ENCODE measurements at places on chromosomes 16 and 17.

- no peak for DNase-seq
Measured at GRCh38 chr17:68581863-68582645, 19.1 kb downstream of the FAM20A start.

GRCh38 chr16:49622421-49623402 is 233.2 kb downstream of the ZNF423 start:
- no peak for DNase-seq

DNA sequence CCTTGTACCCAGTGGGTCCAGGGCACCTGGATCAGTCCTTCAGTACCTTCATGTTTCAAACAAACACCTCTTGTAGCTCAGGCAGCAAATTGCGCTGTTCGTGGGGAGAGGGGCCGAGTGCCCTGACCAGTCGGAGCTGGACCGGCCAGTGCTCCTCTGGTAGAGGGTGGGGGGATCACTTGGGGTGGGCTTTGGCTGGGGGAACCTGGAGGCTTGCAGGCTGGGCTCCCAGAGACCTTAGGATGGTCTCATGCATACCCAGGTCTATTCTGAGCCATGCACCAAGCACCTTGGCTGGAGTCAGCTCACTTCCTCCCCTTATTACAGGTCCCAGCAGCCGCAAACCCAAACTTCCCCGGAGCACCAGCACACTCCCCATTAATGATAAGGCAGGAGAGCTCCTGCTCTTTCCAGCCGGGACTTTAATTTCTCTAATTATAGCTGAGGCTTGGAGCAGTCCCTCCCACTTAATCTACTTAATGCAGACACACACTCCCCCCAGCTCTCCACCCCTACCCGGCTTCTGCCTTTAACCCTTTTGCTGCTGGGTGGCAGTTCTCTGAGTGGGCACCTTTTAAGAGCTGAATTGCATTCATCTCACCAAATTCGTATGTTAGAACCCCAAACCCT is 26.3 kb upstream of the MGAT5B start:
- DNase-seq: no peak

DNA sequence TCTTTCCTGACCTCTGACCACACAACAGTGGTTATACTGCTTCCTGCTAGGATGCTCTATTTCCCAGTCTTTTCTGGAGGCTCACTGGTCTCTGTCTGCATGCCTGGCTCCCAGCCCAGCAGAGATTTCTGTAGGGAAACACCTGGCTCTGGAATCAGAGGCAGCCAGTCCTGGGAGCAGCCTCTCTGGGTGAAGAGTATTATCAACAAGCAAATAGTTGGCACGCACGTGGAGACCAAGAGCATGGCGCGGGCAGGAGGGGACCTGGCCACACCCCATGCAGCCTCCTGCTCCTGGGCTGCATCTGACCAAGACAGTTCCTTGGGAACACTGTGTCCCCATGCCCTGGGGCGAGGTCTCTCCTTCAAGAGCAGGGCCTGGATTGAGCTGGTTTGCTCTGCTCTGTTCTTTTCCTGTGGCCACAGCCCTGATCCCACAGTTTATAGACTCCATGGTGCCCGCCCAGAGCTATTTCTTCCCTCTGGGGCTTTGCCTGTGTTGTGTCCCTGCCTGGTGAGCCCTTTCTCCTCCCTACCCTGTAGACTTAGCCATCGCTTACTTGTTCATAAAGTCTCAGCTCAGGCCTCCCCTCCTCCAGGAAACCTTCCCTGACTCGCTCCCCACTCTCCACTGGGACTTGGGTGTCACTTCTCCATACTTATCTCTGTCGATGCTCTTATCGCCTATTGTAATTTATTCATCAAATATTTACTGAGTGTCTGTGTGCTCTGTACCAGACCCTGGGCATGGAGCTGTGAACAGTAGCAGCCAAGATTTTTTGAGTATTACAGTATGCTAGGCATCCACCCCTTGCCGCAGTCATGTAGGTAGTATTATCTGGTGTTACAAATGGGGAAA is 60.6 kb downstream of the SCNN1B start:
- DNase-seq: no peak

DNA sequence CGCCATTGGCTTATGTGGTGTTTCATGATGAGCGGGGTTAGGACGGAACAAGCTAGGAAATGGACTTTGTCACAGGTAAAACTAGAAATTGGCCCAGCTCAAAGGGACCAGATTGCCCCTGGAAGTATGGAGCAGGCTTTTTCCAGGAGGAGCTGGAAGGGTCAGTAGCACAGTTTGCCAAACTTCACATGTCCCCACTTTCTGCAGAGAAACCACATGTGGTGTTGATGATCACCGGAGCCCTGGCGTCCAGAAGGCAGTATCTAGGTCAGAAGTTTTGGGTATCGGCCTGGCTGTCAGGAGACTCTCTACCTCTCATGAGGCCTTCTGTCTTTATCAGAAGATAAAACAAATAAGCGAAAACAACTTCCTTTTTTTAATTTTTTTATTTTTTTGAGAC is 248.5 kb downstream of the SOX9 start:
- DNase-seq: no peak

DNA sequence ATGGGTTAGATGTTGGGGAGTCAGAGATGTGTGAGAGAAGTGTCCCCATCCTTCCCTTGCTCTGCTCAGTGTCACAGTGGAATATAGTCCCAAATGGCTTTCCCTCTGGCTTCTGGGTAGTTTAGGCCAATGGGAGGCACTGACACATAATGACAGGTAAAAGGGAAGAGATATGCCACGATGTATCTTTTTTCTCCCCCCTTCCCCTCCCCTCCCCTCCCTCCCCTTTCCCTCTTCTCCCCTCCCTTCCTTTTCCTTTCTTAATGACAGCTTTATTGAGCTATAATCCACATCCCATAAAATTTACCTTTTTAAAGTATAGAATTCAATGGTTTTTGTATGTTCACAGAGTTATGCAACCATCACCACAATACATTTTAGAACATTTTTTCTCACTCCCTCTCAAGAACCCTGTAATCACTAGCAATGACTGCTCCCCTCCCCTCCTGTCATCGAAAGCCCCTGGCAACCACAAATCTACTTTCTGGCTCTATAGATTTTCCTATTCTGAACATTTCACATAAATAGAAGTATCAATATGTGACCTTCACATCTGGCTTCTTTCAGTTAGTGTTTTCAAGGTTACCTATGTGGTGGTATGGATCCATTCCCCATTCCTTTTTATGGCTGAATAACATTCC is 617 bp upstream of the CCR7 start:
- DNase-seq: no peak

DNA sequence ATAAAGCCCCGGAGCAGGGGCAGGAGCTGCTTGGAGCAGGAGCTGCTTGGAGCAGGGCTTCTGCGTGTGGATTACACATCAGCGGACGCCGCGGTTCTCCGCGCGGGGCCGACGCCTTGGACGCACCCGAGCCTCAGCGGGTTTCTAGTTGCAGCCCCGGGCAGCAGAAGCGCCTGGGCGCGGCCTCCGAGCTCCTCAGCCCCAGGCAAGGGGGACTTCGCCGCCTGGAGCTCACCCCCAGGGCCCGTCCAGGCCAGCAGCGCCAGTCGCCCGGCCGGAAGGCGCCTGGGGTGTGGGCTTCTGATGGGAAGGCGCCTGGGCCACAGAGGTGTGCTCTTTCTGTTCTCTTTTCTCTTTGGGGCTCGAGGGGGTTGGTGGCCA is 6.3 kb downstream of the FOXF1 start:
- no peak for DNase-seq

DNA sequence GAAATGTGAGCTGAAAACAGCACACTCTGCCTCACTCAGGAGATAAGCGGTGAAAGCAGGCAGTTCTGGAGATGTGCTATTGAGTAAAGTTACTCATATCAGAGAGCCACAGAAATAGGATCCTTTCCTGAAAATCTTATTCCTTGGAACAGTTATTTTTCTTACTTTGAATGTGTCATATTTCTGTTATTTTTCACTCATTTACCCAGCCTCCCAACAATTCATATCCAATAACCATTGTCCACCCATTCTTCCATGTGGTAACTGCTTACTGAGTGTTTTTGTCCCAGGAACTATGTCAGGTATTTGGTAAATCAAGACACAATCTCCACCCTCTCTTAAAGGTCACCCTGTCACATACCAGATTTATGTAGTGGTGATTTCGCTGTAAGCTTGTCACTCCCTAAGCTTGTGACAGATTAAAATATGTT is 144.9 kb downstream of the PARN start:
- peak; percentile 74 for DNase-seq

DNA sequence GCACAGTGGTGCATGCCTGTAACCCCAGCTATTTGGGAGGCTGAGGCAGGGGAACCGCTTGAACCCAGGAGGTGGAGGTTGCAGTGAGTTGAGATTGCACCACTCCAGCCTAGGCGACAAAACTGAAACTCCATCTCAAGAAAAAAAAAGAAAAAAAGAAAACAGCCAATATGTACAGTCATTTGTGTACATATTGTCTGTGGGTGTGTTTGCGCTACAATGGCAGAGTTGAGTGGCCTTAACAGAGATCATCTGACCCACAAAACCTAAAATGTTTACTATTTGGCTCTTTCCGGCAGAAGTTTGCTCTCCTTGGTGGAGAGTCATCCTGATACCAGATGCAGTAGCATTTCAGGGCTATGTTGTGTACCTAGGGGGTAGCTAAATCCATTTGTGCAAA is 57.9 kb downstream of the ARSG start:
- DNase-seq: no peak

GRCh38 chr16:30958175-30959079 is 873 bp downstream of the SETD1A start:
- DNase-seq: no peak

GRCh38 chr17:4753392-4753791 is 13.7 kb upstream of the CXCL16 start:
- DNase-seq: no peak

DNA sequence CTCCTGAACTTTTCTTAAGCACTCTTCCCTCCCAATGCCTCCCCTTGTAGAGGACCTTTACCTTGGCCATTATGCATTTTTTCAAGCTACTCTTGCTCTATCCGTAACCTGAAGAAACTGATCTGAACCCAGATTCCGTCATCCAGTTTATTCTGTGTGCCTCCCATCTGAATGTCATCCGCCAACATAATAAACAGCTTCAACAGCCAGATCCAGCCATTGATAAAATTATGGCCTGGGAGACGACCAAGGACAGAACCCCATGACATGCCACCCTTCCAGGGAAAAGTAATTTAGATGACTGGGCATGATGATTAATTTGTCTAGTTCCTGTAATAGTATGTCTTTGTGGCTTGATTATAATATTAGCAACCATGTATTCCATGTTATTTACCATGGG is 41.9 kb downstream of the KATNIP start:
- DNase-seq: no peak

GRCh38 chr17:72419866-72420774 is 299.3 kb downstream of the SOX9 start:
- peak; percentile 66 for DNase-seq

DNA sequence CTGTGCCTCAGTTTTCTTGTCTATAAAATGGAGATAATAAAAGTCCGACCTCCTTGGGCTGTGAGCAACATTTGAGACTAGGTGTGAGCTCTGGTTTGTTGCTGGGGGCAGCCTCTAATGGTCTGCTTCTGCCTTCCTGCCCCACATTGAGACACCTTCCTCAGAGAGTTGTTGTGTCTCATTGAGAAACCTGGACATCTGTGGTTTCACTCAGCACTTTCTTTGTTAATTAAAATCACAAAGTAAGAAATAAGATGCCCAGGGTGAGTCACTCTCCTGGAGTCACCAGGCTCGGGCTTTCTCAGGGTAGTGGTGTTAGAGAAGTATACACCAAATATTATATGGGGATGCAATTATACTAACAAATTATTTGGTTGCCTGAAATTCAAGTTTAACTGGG is 389.2 kb upstream of the SALL1 start:
- DNase-seq: peak; percentile 34

- DNase-seq: peak; percentile 35
Measured at GRCh38 chr17:4934173-4934979, 2.3 kb downstream of the GP1BA start.

DNA sequence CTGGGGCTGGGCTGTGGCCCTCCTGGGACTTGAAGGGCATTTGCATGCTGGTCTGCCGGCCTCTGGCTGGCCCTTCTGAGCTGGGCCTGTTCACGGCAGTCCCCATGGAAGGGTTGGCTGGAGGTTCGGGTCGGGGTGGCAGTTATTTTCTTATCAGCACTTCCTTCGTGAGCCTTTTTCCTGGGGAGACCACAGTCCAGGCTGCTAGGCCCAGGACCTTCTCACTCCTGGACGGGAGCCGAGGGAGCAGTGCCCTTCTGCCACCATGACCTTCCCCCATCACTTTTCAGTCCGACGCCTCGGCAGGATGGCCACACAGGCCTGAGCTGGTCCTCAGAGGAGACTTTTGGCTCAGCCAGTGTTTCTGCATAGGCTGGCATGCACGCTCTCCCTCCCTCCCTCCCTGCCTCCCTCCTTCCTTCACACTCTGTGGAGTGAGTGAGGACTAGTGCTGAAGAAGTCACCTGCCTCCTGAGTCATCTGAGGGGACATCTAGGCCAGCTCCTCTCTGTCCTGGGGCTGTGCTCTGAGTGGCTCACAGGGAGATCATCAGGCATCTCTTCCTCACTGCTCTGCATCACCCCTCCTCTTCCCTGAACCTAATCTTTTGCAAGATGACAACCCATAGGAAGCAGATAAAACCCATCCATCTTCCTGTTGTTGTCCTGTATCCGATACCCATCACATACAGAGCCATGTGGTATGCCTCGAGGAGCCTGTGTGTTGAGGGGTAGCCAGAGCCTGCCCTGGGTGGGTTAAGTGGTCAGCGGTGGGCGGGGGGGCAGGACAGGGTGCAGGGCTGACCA is 109.7 kb downstream of the RAP1GAP2 start:
- DNase-seq: no peak

GRCh38 chr17:77208217-77208808 is 67.5 kb downstream of the SEC14L1 start:
- DNase-seq: peak; percentile 25

DNA sequence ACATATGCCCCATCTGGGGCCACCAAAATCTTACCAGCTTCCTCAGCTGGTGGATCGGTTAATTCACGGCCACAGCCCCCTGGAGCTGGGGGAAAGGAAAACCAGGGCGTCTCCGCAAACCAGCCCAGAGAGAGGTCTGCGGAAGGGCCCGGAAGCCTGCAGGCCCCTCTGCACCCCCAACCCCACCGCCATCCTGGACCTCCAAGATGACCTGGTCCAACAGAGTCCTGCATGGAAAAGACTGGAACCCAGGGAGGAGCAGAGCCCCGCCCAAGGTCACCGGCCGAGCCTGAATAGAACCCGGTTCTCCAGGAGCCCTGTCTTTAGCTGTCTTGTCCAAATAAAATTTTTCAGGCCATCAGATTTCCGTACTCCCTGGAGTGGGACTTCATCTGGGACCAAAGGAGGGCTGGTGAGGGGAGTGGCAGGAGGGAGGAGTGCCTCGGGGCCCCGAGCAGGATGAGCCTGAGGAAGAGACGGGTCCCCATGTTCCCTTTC is 37.4 kb upstream of the NDRG4 start:
- no peak for DNase-seq

DNA sequence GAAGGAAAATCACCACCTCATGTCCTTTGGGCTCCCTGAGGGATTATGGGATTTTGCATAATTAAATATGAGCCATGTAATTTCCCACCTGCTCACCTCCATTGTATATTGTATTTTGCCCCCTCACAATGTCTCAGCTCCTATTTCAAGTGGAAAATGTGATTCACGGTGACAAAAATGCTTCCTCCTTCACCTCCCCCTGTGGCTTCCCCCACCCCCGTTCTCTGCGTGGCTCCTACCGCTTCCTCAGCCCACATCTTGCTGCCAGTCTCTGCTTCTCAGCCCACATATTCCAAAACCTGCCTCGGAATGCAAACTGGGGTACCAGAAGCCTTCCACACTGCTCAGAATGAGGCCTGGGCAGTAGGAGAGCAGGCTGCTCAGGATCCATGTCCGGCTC is 394.5 kb upstream of the C16orf82 start:
- no peak for DNase-seq

- DNase-seq: no peak
Measured at GRCh38 chr16:58435779-58436178, 43.5 kb downstream of the GINS3 start.

All from astrocyte (in vitro differentiated cells and primary cell).